ENCODE measurements at places on chromosomes 6 and 20.

DNA sequence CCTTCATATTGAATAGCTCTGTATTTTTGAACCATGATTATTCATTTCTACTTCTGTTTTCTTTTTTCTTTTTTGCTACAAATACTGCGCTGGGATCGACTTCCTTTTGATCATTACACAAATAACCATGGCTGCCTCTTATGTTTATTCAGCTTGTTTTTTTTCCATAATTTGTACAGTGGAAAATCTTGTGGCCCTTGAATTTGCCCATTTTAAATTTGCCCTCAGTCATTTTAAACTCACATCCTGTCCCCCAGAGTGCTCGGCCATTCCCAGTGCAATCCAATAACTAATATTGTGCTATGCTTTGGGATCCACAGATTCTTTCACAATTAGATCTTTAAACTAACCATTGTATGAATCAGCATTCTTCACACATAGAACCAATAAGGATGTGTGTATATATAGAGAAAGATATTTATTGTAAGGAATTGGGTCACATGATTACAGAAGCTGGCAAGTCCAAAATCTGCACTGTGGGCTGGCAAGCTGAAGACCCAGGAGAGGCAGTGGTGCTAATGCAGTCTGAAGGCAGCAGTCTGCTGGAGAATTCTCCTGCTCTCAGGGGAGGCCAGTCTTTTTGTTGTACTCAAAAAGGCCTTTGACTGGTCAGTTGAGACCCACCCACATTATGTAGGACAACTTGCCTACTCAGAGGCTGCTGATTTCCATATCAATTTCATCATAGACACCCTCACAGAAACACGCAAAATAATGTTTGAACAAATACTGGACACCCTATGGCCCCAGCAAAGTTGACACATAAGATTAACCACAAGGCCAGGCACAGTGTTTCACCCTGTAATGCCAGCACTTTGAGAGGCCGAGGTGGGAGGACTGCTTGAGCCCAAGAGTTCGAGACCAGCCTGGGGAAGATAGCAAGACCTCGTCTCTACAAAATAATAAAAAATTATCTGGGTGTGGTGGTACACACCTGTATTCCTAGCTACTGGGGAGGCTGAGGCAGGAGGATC is 147.1 kb downstream of the MTHFD1L start:
- peak; percentile 83 for DNase-seq

DNA sequence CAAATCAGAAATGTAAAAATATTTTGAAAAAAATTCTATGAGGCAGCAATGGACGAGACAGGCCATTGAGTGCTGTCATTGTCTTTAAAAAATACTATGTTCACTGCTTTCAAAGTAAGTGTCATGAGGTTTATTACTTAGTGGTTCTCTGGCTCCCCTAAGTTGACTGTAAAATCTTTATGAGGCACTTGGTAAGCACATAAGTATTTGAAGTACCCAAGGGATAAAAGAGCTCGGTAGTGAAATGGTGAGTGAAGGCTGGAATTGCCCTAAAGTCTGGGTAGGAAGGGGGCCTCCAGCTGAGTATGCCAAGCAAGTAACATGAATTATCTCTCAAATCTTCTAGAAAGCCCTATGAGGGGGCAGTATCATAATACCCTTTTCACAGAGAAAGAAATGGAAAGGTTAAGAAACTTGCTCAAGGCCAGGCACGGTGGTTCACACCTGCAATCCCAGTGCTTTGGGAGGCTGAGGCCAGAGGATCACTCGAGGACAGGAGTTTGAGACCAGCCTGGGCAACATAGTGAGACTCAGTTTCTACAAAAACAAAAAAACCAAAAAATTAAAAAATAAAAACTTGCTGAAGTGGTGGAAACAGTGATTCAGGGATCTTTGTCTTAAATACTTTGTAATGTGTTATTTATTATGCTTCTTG is 5.5 kb upstream of the CTCFL start:
- no peak for DNase-seq

DNA sequence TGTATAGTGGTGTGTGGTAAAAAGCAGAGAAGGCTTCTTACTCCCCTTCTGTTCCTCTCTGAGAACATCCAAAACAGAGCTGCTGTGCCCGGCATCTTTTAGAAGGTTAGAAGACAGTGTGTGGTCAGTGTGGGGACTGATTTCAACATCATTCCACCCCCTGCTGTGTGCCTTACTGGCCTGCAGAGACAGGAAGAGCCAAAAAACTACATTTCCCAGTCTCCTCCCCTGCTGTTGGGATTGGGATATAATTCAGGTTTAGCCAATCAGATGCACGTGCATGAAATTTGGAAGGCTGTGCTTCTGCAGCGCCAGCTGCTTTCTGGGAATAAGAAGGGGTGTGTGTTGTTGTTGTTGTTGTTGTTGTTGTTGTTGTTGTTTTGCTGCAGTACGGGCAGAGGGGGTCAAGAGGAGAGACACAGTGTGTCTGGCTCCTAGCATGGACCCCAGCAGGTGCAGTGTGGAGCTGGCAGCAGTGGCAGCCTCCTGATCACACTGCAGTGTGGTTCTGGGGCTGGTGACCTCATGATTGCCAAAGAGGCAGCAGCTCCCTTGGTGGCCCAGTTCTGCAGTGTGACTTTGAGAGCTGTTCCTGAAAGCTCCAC is 74.7 kb downstream of the MRPL14 start:
- peak; percentile 93 for DNase-seq

- no peak for DNase-seq
Measured at GRCh38 chr20:35285806-35286076, 1.2 kb upstream of the EIF6 start.

GRCh38 chr6:44042989-44043478 is 84.2 kb downstream of the MRPL14 start:
- no peak for DNase-seq

DNA sequence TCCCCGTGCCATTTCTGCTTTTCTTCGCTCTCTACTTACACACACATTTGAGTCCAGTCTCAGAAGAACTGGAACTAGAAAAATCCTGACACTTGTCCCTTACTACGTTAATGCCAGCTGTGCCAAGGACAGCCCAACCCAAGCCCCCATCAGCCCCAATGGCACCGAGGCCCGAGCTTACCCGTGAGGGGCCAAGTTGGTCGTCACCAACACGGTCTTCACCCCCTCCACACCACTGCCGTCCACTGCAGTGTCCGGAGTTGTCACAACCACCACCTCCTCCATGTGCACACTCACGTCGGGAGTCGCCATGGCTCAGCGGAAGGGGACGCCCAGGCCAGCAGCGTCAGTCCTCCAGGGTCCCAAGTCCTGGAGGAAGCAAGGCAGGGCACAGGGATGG is 7.8 kb downstream of the GMEB2 start:
- no peak for DNase-seq

DNA sequence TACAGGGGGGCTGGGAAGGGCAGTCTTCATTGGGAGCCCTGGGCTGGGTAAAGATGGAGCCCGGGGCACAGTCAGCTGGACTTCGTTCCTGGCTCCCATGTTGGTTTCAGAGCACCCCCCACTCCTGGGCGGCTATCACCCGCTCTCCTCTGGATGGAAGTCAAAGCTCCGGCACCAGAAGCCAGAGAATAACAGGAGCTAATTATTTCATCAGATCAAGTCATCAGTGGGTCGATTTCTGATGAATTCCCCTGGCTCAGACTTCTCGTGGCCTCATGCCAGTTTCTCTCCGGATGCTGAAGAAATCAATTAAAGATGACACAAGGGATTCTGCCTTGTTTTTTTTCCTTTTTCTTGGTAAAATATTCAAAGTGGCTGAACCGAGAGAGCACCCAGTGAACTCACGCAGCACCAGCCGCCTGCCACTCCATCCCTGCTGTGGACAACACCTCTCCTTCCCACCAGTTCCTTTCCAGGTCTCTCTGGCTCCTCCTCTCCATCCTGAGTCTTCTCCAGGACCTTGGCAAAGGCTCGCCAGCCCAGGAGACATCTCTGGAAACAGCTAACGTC is 22.5 kb downstream of the SULF2 start:
- DNase-seq, result no peak

GRCh38 chr6:326896-327537 is 34.7 kb downstream of the DUSP22 start:
- DNase-seq, result no peak

DNA sequence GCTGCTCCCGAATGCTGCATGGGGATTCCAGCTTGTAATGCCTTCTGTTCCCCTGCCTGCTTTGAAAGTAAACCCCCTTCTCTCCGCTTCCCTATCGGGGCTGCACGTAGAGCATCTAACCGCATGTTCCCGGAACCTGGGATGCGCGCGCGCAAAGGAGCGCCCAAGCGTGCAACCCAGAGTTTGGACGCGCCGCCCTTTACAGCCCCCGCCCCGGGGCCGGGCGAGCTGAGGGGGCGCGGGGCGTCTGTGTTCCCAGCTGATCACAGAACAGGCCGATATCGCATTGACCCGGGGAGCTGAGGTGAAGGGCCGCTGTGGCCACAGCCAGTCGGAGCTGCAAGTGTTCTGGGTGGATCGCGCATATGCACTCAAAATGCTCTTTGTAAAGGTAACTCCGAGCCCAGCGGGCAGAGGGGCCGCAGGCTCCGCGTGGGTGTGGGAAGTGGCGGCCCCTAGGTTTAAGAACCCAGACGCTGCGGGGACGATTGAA is 1.4 kb downstream of the LAMP5 start:
- DNase-seq, result no peak

DNA sequence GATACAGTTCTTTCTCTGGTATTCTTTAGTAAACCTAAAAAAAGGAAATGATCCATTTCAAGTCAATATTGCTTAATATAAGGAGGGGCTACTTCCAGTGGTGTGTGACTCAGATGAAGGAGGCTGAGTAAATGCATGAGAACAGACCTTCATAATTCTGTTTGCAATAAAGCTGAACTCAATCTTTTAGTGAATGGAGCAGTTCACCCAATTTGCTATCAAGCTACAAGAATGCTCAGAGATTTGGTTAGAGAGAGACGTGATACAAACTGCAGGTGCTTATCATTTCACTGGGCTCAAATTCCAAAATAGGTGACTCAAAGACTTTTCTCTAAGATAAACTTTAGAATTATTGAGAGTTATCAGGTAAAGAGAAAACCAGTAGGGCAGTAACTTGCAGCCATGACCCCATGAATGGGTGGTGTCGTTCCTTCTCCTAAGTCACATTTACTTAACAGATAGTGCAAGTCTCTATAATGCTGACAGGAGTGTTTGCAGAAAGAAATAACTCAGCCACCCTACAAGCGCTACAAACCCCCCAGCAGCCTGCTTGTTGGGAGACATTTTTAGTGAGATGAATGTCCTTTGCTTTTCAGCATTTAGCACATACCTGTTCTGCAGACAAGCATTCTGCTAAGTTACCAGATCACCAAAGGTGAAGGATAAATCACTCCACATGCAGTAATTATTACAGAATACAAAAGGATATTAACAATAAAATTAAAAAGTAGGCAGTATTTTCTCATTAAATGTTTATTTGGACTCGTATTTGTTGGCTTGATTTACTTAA is 16.4 kb upstream of the BLOC1S5 start:
- DNase-seq, result peak; percentile 61

DNA sequence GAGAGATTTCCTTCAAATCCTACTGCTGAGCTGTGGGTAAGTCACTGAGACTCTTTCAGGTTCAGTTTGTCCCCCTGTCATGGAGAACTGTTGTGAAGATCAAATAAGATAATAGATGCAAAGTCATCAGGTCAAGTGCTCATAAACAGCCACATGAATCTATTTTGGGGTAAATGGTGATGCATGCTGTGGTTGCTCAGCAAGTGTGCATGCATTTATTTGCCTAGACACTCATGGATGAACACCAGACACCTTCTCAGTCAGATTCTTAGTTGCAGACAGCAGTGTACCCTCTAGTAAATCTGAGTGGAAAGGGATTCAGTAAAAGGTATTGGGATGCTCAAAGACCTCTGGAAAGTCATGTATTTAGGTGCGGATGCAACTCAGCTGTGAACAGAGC is 168.0 kb upstream of the FOXA2 start:
- no peak for DNase-seq

- no peak for DNase-seq
Measured at GRCh38 chr20:63917811-63918210, 22.9 kb downstream of the DNAJC5 start.

DNA sequence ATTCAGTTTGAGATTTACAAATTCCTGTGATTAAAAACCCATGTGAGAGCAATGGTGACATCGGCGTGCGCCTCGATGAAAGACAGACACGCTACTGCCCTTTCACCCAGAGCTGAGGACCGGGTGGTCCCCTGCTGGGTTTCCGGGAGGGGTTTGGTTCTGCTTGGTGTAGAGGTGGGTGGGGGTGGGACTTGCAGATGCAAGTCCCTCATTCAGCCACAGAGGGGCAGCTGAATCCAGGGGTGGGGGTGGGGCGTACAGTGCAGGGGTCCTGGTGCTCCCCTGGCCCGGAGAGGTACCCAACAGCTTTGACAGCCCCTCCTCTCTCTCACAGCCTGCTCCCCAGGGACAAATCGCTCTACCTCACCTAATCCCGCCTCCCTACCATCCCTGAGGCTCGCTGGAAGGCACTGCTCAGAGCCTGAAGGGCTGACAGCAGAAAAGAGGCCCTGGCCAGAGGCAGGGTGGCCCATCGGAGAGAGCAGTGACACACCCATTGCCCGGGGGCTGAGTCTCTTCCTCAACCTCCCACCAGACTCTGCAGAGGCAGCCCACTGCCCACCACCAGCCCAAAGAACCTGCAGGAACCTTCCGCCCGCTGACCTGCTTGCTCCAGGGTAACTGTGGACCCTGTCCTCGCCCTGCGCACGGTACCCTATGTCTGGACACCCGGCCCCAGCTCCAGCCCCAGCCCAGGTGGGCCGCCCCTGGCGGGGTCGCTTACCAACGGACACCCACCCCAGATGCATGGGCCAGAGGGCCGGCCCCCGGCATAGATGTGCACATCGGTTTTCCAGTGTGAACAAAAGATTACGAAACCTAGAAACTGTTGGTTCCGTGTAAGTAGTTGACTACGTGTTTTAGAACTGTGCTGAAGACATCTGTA is 118.4 kb downstream of the JPH2 start:
- DNase-seq, result no peak

DNA sequence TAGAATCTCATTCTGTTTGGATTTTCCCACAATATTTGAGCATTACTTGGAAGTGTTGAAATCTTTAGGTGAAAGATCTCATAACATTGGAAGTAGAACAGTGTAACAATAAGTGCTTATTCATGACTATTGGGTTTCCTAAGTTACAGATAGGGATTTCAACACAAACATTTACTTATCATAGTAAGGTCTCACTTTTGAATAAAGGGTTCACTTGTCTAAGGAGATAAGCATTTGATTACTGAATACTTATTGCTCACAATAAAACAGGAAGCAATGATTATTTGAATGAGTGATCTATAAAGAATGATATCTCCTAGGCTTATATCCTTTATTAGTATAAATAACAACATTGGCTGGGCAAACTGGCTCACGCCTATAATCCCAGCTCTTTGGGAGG is 14.8 kb downstream of the DDX43 start:
- no peak for DNase-seq

GRCh38 chr6:64259372-64259771 is 623.8 kb downstream of the PHF3 start:
- no peak for DNase-seq

GRCh38 chr20:15616626-15617025 is 956.6 kb downstream of the KIF16B start:
- DNase-seq, result no peak

DNA sequence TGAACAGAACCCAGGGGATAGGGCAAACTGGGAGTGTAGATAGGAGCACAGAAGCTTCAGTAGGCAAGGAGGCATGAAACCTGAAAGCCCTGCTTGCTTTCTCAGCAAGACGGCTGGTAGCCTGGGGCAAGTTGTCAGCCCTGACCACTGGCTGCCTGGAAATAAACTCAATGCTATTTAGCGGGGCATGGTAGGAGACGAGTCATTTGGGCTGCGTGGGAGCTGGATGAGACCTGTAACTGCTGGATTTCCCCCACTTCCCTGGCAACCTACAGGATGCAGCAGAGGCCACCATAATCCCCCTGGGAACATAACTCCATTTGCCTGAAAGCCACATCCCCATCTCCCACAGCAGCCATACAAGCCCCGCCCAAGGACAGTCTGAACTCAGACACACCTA is 332.6 kb upstream of the TBX18 start:
- no peak for DNase-seq
